ENCODE measurements at places on chromosomes 11 and 22.

DNA sequence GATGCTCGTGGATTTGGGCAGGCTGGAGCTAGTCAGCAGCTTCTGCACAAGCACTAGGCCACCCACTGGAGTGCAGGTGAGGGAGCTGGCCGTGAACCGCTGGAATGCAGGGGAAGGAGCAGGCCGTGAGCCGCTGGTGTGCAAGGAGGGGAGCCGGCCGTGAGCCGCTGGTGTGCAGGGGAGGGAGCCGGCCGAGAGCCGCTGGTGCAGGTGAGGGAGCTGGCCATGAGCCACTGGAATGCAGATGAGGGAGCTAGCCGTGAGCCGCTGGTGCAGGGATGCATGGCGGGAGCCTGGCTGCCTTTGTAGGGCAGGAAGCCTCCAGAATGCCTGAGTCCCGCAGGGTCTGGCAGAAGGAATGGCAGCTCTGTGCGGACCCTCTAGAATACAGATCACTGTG lies 4220.0 kb upstream of the OR11H1 start:
- DNase-seq: no peak

DNA sequence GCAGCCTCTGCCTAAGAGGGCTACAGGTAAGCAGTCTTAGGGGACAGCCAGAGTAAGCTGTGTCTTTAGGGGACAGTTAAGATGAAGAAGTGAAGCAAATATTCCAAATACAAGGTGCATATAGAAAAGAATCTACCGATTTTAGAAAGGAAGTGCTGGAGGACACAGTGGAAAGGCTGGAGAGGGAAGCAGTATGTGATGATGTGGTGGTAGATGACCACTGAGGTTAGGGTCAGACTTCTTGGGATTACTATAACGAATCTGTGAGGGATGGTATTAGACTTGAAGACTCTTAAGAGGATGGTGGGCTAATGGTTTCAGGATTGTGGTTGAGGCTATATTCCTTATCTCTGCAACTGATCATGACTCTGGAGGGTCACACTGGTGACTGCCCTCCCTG lies 40.0 kb upstream of the PHOX2A start:
- no peak for DNase-seq

DNA sequence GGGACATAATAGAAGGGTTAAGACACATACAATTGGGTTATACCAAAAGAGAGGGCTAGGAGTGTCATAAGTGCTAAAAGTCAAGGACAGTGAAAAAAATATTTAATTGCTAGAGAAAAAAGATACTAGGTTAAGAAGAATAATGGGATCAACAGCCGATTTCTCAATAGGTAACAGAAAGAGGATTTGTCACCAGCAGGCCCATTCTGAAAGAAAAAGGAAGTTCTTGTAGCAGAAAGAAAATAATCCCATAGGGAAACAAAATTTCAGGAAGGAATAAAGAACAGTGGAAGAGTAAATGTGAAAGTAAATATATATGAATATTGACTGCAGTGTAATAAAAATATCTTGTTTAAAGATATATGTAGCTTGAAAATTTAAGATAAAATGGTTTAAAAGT lies 43.3 kb upstream of the ADORA2A start:
- no peak for DNase-seq

DNA sequence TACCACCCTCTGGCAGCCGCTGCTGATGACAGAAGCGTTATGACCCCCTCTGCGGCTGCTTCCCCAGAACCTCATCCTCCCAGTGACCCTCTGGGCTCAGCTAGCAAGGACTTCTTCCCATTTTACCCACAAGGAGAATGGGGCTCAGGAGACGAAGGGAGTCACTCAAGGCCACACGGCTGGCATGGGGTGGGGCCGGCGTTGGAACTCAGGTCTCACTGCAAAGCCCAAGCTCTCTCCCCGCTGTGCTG lies 16.8 kb upstream of the SUN2 start:
- DNase-seq: no peak

DNA sequence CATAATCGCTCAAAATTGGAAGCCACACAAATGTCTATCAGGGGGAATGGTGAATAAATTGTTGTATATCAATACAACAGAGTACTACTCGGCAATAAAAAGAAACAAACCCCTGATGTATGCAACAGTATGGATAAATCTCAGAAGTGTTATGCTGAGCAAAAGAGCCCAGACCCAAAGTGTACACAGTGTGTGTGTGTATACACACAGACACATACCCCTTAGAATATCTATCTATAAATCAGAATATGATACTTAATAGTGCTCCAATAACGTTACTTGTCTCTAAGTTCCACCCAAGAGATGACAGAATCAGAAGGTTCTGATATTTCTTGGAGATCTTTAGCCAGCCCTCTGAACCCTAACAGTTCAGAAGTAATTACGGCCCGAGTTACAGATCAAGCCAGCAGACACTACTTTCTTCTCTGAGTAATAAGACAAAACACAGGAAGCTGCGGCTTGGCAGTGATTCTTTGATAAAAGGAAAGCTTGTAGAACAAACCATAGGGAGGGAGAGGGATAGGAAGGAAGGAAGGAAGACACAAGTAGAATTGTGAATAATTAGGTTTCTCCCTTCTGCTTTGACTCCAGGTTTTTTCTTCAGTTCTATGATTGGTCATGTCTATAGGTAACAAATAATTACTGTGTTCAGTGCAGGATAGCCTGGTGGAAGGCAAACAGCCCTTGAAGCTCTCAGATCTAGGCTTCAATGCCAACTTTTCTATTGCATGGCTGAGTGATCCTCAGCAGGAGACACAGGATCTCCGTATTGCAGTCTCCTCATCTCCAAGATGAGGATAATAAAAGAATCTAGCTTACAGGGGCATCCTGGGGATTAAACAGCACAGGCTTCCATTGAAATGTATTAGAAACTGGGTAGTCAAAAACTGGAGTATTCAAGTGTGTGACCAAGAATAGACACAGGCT lies 75.6 kb upstream of the TEAD1 start:
- DNase-seq: no peak

DNA sequence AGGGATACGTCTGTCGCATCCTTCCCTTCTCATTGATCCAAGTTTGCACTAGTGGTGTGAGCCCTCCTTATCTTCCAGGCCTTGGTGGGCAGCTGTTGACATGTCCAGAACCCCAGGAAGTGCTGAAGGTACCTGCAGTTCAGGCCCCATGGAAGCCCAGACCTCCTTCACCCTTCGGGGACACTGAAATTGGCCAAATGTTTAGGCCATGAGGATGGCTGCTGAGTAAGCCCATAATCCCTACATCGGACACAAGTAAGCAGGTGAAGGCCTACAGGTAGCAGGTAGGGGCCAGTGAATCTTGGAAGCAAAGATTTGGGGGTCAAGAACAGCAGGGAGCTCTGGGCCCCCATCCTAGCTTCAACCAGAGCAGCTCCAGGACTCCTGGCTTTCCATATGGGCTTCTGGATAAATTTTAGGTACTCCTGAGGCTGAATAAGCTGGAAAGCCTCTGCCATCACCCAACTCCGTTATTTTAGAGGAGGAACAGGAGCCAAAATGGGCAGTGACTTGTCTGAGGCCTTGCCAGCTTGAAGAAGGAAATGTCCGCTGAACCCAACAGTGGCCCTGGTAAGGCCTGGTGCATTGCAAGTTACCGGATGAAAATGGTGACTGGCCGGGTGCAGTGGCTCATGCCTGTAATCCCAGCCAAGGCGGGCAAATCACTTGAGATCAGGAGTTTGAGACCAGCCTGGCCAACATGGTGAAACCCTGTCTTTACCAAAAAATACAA lies 45.2 kb downstream of the MORC2 start:
- DNase-seq: no peak

DNA sequence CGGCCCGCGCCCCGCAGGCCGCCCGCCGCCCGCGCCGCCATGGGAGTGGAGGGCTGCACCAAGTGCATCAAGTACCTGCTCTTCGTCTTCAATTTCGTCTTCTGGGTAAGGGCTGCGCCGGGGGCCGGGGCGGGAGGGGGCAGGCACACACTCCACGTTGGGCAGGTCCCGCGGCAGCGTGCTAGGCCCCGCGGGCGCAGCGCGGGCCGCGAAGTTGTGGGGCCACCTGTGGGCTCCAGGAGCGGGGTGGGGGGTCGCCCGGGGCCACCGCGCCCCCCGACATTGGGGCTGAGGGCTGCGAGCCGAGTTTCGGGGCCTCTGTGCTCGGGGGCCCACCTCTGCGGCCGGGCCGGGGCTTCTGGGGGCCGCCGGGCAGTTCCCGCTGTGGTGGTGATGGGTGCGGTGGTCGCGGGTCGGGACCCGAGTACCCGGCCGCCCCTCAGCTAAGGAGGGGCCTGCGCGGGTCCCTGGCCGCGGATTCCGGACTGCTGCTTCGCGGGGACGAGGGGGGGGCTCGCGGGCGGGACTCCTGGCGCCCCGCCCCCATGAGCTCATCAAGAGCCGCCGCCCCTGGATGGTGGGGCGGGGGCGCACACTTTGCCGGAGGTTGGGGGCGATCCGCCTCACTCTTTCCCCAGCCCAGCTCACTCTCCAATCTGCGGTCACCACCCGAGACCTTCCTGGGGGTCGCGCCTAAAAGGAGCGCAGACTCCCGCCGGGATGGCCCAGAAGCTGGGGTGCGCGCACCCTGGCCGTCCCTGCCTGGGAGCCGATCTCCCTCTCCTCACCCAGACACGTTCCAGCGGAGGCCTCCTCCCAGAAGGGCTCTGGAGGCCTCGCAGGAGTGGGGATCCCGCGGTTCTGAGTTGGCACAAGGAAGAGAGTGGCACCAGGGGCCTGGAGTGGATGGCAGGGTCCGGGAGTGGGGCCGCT lies 667 bp downstream of the CD81 start:
- no peak for DNase-seq

DNA sequence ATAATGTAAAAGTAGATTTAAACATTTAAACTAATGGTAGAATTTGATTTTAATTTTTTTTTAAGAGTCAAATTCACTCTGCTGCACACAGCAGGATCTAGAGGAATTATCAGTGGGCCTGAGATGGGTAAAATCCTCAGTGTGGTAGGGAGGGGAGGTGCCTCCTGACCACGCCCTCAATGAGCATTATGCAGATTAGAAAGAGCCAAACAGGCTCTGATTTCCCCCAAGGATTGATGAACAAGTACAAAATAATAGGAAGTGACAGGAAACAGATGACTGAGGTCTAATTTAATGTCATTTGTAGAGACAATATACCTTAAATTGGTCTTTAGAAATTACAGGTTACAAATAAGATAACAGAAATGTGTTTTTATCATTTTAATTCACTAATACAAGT lies 155.2 kb downstream of the DCDC1 start:
- DNase-seq: no peak

- no peak for DNase-seq
These were observed 430 bp downstream of the CLP1 start for GRCh38 chr11:57658023-57658361.

DNA sequence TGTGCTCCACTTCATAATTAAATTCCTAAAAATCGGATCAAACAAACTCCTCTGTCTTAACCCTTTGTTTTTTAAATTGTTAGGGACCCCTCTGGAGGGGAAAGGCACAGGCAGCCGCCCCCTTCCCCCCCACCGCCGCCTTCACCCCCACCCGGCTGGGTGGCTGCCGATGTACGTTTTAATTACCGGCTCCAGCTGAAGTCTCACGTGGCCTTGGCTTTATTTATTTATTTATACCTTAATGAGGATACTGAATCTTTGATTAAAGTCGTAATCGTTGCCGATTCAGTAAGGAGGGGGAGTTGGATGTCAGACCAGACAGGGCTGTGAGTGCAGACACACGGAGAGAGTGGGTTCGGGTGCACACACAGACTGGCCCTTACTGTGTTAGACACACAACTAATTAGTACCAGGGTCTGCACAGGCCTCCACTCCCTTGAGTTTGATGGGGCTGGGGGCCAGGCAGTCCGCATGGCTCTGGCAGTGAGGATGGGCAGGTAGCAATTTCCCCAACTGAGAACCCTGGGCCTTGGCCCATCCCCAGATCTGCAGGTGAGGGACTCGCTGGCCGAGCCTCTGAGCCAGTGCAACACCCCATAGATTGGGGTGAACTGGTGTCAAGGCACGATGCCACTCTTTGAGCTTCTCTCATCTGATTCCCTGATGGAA lies 51.3 kb upstream of the NNMT start:
- no peak for DNase-seq

- DNase-seq: no peak
These were observed 7.1 kb downstream of the CD44 start for GRCh38 chr11:35146074-35146521.

DNA sequence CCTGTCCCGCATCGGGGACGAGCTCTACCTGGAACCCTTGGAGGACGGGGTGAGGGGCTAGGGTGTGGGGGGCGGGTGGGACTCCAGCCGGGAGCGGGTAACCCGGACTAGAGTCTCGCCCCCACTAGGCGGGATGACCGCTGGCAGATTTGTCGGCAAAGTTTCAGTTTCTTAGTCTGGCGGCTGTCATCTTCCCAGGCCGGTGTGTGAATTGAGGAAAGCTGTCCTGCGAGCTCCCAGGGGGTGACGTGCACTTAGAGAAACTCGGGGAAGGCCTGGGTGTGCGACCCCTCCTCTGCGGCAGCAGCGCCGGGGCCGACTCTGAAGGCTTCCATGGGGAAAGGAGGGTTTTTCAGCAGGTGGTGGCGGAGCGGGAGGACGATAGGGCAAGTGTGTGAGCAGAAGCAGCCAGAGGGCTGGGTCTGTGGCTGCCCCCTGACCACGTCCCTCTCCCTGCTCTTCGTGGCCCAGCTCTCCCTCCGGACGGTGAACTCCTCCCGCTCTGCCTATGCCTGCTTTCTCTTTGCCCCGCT lies 463 bp downstream of the RAD9A start:
- DNase-seq: no peak

DNA sequence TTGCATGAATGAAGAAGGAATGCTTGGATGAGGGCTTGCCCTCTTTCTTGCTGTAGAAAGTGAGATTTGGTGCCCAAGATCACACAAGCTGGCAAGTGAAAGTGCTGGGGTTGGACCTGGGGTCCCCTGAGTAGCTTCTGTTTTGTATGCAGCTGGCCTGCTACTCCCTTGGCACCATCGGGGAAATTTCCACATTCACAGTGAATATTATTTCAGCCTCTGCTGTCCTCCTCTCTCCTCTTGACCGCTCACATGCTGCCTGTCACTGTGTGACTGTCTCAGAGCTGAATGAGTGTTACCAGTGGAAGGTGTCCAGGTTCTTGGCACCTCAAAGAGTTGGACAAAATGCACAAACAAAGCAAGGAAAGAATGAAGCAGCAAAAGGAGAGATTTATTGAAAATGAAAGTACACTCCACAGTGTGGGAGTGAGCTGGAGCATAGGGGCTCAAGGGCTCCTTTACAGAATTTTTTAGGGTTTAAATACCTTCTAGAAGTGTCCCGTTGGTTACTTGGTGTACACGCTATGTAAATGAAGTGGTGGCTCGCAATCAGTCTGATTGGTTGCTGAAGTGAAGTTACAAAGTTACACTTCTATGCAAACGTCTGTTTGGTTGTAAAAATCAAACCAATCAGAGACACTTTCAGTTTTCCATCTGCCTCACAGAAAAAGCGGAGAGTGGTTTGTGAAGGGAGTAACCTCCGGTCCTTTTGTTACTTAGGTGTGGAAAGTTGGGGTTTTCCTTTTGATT lies 87.4 kb downstream of the DEPDC5 start:
- DNase-seq: no peak
